ENCODE measurements at places on chromosomes 6 and 20.
A peak's percentile ranks its signal among the peaks of the same experiment; 100 is the strongest.

DNA sequence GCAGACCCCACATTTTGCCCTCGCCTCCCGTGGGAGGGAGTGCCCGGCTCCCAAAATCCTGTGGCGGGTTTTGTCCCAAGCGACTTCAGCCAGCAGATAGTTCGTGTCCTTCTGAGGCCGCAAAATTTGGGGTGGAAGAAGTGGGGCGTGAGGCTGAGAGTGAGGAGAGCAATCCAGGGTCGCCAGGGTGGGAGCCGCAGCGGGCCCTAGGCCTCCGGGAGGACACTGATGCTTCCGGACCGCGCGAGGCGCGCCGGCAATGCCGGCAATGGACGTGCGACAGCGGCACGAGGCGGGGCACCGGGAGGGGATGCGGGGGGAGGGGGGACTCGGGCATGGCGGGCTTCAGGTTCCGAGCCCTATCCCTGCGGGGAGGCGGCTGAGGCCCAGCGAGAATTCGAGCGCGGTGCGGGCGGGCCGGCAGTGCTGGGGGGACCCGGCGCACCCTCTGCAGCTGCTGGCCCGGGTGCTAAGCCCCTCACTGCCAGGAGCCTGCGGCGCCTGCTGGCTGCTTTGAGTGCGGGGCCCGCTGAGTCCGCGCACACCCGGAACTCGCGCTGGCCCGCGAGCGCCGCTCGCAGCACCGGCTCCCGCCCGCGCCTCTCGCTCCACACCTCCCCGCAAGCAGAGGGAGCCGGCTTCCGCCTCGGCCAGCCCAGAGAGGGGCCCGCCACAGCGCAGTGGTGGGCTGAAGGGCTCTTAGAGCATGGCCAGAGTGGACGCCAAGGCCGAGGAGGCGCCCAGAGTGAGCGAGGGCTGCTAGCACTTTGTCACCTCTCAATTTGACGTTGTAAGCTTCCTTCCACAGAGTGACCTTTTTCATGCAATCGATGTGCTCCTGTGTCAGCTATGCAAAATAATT is 143.8 kb downstream of the LPA start:
- peak; percentile 82 for DNase-seq

- no peak for DNase-seq
These were observed 18.6 kb upstream of the RNF217 start for GRCh38 chr6:124943658-124944057.

DNA sequence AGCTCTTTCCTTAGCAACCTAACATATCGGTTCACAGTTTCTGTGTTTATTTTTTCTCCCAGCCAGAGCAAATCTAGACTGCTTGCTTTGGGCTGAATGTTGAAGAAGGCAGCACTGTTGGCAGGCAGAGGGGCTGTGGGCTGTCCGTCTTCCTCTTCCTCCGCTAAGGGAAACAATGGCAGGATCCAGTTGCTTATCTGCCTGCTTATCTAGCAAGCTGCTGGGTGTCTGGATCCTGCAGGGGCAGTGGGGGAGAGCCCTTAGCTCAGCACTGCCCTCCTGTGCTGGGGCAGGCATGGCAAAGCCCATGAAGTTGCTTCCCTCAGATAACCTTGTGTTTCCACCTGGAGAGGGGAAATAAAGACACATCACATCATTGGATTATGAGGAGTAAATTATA is 92.7 kb upstream of the CD93 start:
- DNase-seq: no peak

DNA sequence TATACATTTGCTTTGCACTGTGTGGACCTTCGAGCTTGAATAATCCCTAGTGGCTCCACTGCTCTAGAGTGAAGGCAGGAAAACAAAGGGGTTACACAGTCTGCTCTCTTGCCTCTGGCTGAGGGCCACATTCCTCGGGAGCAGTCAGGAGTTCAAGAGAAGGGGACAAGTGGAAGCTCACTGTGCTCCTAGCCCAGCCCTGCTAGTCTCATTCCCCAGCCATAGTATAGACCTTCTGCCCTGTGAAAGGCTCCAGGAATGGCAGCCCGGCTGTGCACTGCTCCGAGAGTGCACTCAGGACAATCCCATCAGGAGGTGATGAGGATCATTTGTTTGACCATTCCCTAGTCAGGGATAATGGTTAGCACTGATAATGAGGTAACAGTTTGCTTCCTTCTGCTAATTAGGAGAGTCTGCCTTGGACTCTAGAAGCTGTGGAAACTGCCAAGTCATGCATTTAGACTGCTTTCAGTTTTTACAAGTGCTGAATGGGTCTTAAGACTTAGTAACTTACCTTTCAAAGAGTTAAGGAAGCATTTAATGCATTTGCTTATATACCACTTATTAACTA is 8.5 kb downstream of the IYD start:
- no peak for DNase-seq

- DNase-seq: no peak
These were observed 224.0 kb downstream of the SMOC2 start for GRCh38 chr6:168664956-168665355.

GRCh38 chr6:152118678-152119077 is 311.2 kb downstream of the ESR1 start:
- no peak for DNase-seq

GRCh38 chr6:113412589-113413357 is 444.4 kb upstream of the MARCKS start:
- no peak for DNase-seq

- DNase-seq: no peak
These were observed 18.5 kb downstream of the NSFL1C start for GRCh38 chr20:1448081-1448620.

DNA sequence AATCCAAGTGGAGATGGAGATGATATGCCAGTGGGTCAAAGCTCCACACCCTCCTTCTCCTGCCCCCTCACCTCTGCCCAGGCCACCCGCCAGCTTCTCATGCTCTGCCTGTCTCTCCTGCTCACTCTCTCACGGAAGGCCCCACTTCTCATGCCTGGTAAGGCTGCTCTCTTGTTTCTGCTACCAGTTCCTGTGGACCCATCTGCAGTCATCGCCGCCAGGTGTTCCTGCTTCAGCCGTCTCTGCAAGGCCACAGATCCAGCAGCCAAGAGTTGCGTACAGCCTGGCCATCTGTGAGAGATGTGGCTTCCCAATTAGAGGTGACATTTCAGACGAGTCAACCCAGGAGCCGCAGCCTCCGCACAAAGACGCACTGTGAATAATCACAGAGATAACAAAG is 40.8 kb upstream of the NXT1 start:
- DNase-seq: no peak

Measured in WTC11 (cell line).